ENCODE measurements at places on chromosomes 16 and 17.

- DNase-seq, result no peak
These were observed 11.0 kb downstream of the C16orf54 start for GRCh38 chr16:29734786-29735185.

- DNase-seq, result no peak
These were observed 331.8 kb upstream of the CDH11 start for GRCh38 chr16:65453646-65454045.

DNA sequence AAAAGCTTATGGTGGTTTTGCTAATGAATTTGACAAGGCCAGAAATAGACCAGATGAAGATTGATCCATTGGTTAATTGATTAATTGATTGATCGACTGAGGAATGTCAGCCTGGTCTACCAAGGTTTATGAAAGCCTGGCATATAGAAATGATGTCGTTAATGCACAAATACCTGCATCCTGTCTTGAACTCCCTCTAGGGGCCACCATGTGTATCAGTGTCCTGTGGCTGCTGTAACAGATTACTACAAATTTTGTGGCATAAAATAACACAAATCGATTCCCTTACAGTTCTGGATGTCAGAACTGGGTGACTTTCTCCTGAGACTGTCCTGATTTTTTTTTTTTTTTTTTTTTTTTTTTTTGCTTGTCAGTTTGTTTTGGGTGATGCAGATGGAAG is 553.2 kb downstream of the MAF start:
- DNase-seq, result no peak

- no peak for DNase-seq
These were observed 156.6 kb upstream of the MAF start for GRCh38 chr16:79757163-79757562.

DNA sequence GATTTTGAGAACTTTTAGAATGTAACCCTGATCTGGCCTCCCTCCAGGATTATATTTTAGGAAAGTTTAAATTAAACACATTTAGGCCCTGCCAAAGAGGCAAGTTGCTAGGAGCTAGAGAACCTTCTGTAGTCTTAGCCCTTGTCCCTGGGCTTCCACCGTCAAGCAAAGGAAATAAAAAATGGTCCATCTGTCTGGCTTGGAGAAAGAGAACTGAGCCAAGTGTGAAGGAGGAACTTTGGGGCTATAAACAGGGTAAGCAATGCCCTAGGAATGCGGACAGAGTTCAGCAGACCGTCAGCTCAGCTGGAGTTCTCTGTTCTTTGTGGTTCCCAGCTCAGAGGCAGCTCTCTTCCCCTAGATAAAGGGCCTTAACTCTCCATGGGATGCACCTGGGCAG is 29.6 kb downstream of the RCVRN start:
- no peak for DNase-seq

GRCh38 chr17:32104158-32104557 is 38.1 kb upstream of the RHOT1 start:
- no peak for DNase-seq

- DNase-seq, result no peak
These were observed 99.1 kb downstream of the SKAP1 start for GRCh38 chr17:48330887-48331286.

DNA sequence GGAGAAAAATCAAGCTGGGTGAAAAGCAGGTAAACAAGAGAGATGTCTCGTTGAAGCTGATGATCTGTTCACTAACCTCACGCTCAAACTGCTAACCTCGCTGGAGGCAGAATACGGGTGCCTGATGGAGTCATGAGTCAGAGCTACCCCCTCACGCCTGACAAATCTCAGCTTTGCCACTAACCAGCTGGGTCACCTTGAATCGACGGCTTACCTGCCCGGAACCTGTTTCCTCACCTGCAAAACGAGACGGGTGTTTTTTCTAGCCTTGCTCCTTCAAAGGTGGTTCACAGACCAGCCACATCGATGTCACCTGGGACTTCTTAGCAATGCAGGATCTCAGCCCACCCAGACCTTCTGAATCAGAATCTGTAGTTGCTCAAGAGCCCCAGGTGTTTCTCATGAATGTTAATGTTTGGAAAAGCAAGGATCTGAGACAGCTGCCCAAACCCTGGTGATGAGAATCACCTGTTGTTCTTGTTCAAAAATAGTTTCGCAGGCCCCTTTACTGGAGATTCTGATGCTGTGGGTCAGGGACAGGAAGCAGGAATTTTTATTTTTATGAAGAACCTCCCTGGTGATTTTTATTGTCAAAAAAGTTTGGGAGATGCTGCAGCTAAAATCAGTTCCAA is 56.9 kb downstream of the MARCHF10 start:
- DNase-seq, result no peak

DNA sequence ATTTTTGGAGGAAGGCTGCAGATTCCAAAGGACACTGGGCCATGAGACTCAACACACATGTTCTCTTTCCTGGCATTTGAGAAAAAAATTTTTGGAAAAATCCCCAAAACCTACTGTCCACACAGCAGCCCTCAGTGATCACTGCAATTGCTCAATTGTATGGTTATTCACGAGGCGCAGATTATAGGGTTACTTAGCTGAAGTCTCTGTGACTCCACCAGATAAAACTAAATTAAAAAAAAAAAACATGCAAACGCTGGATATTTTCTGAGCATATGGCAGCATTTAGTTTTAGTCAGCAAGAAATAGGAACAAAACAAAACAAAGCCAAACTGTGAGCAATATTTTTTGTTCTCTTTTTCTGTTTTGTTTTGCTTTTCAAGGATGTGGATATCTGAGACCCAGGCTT is 83.8 kb upstream of the FAM20A start:
- no peak for DNase-seq

- peak; percentile 26 for DNase-seq
These were observed 81.0 kb downstream of the TMEM100 start for GRCh38 chr17:55641676-55642081.

DNA sequence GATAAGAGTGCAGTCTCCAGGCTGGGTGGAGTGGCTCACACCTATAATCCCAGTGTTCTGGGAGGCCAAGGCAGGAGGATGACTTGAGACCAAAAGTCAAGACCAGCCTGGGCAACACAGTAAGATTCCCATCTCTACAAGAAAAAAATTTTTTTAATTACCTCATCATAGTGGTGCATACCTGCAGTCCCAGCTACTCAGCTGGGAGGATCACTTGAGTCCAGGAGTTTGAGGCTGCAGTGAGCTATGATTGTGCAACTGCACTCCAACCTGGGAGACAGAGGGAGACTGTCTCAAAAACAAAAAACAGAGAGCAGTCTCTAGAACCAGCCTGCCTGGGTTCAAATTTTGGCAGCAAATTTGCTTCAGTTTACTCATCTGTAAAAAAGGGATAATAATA is 45.2 kb downstream of the WDR59 start:
- no peak for DNase-seq

DNA sequence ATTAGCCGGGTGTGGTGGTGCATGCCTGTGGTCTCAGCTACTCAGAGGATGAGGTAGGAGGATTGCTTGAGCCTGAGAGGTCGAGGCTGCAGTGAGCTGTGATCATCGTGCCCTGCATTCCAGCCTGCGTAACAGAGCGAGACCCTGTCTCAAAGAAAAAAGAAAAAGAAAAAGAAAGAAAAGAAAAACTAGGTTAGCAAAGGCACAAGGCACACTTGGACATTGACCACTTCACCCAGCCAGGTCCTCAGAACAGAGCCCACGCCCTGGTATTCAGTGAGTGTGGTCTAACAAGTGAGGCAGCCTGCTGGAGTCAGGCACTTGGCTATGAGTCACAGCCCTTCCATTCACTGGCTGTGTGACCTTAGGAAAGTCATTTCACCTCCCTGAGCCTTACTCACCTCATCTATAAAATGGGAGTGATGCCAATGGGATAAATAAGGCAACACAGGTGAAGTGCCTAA is 10.4 kb downstream of the MILR1 start:
- no peak for DNase-seq

GRCh38 chr17:56601591-56601990 is 8.1 kb downstream of the NOG start:
- DNase-seq, result no peak

DNA sequence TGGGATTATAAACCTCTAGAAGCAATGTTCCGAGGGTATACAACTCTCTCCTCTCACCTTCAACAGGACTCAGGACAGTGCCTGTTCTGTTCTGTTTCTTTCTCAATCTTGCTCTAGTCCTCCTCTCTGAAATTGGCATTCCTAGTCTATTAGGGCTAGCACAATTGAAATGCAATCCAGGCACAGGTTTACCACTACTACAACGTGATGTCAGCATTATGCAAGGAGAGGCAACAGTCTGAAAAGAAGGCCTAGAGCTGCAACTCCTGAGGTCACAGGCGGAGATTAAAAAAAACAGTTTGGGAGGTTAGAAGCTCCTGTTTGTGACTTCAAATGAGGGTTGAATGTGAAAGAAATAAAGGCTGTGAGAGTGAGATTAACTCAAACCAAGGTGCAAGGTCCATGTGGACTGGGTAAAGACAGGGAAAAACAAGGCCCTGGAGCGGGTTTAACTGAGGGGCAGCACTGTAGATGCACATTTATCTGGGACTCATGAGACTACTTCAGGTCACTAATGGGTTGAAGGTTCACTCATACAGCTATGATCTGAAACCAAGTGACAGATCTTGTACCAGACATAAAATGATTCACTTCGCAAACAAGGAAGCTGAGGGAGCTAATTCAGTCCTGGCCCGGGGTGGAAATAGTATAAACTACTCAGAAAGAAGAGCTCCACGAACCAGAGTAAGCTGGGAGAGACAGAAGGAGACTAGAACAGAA is 16.8 kb downstream of the AMFR start:
- DNase-seq, result no peak

- DNase-seq, result no peak
These were observed 96.0 kb downstream of the TOX3 start for GRCh38 chr16:52450916-52451315.

DNA sequence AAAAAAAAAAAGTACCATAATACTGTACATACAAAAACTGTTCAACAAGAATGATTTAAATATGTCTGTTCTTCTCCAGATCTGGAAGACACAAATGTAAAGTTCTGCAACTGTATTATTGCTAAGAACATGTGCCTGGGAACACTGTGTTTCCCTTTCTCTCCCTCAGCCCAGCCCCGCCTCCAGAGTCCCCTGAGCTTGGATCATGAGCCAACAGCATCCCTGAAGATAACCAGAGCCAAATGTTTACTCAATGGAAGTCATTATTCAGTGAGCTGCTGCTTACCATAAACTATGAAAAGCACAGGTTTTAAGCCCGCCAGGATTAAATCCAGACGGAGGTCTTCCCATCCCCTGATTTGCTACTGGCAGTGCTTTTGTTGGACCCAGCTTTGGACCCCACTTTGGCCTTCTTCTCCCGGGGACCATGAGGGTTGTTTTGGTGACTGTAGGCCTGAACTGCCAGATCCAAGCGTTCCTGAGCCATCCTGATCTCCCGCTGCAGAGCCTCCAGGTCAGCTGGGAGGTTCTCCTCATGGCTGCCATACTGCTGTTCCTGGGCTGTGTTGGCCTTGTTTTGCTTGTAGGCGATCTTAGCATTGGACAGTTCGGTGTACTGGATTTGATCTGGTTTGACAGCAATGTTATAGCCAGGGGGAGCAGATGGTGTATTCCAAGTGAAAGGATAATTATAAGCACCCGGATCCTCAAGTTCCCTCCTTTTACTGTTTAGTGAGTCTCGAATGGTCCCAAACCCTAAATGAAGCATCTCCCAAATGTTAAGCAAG is 25.6 kb downstream of the GJC1 start:
- DNase-seq, result no peak

GRCh38 chr17:28615260-28615940 is 1.4 kb upstream of the RSKR start:
- DNase-seq, result no peak

DNA sequence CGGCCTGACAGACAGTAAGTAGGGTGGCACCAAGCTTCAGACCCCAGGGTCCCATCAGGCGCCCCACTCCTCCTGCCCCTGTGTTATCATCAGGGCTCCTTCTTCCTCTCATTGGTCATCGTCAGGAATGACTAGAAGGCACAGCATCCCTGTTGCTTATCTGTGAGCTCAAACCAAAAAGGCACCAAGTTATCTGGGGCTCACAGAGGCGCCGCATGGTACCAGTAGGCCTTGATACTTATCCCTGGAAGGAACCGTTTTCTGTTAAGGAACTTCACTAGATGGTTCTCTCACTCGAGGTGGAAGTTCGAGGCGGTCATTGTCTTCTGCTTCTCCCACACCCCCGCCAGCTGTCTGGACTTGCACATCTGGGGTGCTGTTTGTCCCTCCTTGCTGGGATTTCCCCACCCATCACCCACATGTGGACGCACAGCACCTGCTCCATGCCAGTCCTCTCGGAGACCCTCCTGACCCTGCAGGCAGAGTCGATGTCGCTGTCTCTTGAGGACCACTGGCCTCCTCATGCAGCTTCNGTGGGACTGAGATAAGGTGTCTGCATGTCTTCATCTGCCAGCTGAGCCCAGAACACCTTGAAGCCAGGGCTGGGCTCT is 52.1 kb downstream of the METRNL start:
- no peak for DNase-seq

DNA sequence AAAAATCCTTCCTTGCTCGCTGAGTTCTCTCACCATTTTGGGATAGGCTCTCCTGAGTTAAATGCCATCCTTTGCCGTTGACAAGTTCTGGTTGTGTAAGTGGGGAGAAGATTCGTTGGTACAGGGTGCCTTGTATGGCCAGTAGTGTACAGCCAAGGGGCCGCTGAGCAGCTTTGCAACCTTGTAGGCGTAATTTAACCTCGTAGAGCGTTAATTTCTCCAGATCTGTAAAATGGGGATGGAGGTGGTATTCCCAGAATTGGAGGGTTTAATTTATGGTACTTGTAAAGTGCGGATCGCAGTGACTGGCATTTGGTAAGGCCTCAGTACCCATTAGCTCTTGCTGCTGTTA is 1.4 kb downstream of the ARSG start:
- DNase-seq, result no peak

DNA sequence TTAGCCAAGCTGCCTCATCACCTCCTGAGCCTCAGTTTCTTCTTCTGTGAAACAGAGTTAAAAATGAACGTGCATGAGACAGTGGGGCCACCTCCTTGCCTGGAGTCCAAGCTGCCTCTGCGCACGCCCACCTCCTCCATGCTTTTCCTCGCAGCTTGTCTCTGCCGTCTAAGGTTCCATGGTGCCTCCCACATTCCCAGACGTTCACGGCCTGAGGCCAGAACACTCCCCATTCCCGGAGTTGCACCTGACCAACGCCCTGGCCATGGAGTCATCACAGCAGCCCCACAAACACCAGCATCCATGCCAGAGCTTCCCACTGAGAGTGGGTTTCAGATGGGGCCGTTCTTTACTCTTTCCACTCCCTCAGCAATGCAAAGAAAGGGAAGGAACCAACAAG is 183.0 kb upstream of the FOXF1 start:
- no peak for DNase-seq

GRCh38 chr17:27471321-27472269 is 15.3 kb downstream of the KSR1 start:
- no peak for DNase-seq

DNA sequence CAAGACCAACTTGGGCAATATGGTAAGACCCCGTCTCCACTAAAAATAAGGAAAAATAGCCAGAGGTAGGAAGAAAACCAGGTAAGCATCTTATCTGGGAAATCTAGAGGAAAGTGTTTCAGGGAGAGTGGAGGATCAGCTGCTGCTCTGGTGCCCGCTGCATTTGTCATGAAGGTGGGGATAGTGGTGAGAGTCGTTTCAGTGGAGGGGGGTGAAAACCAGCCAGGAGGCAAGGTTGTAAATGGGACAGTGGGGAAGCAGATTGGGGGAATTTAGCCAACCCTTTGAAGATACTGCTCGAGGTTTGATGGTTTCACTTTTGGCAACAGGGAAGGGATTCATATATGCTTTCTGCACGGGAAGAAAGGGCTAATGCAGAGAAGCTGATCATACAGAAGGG is 8.8 kb downstream of the DCTPP1 start:
- no peak for DNase-seq

All from breast epithelium (tissue), 4 donors.